ENCODE measurements at places on chromosomes 5 and 9.

DNA sequence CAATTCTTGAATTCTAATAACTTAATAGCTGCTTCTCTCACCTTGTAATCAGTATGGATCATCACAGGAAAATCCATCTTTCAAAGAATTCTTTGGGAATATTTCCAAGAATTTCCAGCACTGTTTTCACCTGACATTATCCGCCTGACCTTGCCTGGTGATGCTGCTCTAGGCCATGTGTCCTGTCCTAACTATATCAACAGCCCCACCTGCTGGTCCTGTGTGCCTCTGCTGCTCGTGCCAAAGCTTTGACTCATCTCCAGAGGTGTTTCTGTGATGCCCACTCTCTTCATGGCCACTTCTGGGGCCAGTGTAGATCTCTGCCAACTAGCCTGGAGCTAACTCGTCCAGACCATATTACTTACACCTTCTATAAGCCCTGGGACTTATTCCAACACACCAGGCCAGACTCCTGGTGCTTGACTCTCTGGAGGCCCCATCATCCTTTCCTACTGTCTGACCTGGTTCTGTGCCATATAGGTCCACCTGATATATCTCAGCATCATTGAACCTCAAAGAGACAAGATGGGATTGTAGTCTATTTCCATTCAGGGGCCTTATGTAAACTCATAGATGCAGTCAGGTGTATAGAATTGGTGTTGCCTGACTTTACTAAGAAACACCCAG is 67.5 kb upstream of the CKMT2 start:
- no peak overlapping the region for H3K27ac ChIP-seq
- peaks cover 12% of the 10 kb centered on the region for H3K27me3 ChIP-seq
- DNase-seq: no peak

- peaks cover 2% of the 10 kb centered on the region for H3K4me1 ChIP-seq
- no peaks in the 10 kb centered on the region for H3K27me3 ChIP-seq
- H3K4me3 ChIP-seq: no peak overlapping the region
- peaks cover 29% of the 10 kb centered on the region for H3K36me3 ChIP-seq
Observed at GRCh38 chr9:131447600-131447999, 53.7 kb downstream of the PRRC2B start.

DNA sequence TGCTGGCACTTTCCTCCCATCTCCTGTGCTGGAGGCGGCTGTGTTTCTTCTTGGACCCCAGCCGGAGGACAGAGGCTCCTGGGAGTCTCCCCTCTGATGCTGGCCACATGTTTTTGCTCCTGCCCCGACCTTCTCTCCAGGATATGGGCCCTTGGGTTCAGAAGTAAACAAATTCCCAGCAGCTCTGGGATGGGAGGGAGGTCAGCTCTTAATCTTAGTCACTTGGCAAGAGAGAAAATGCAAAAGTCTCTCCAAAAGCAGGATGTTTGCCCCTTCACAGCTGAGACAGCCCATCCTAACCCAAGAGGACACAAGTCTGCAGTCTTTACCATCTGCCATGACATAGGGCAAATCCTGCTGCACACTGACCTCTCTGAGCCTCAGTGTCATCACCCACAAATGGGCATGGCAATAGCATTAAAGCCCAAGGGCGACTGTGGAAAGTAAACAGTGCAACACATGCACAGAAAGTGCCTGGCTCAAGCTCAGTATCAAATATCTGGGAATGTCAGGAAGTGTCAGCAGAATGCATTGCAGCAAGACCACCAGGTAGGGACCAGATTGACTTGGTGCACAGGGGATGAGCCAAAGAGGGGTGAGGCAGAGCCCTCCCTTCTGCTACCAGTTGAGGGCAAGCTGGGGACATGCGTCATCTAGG is 117.0 kb upstream of the CXCL14 start:
- peaks cover 6% of the 10 kb centered on the region for H3K27me3 ChIP-seq
- no peaks in the 10 kb centered on the region for H3K4me1 ChIP-seq
- no peak overlapping the region for H3K27ac ChIP-seq
- no peaks in the 10 kb centered on the region for H3K36me3 ChIP-seq
- DNase-seq: no peak

DNA sequence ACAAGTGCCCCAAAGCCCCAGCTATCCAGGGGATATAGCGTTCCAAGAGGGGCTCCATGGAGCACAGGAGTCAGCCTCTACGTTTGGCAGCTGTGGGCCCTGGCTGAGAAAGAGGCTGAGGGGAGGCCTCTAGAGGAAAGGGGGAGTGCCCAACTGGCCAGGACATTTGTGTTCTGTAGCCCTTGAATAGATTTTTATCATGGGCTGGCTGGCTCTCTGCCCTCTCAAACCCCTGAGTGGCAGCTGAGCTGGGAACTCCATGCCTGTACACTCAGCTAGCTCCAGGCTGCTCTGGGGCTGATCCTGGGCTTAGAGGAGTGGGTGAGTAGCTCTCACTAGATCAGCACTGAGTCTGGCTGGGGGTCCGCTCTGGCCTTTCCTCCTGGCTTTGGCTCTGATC is 285.0 kb downstream of the ZSWIM6 start:
- H3K4me1 ChIP-seq: peaks cover 4% of the 10 kb centered on the region
- no peak for DNase-seq
- no peak overlapping the region for H3K4me3 ChIP-seq
- no peaks in the 10 kb centered on the region for H3K36me3 ChIP-seq

- H3K4me1 ChIP-seq: no peaks in the 10 kb centered on the region
- H3K27ac ChIP-seq: no peak overlapping the region
- no peak overlapping the region for H3K4me3 ChIP-seq
- H3K27me3 ChIP-seq: no peaks in the 10 kb centered on the region
- H3K36me3 ChIP-seq: no peaks in the 10 kb centered on the region
Observed at GRCh38 chr9:111158363-111158762, 120.1 kb upstream of the LPAR1 start.

DNA sequence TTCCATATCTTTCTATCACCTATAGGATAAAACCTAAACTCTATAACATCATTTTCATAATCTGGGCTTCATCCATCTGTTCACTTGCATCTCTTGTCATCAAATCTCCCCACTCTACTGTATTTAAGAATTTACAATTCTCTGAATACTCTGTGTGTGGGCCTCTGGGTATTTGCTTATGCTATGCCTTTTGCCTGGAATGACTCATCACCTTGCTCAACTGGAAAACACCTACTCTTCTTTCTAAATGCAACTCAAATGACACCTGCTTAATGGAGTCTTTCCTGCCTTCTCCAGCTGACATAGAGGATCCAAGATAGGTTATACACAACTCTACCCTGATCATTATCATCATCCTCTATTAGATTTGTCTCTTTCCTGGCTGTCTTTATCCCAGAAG is 421.7 kb downstream of the SPATA31D1 start:
- no peak overlapping the region for H3K4me3 ChIP-seq
- no peak for DNase-seq
- no peaks in the 10 kb centered on the region for H3K36me3 ChIP-seq
- H3K4me1 ChIP-seq: no peaks in the 10 kb centered on the region

GRCh38 chr9:119559986-119560385 is 190.8 kb upstream of the BRINP1 start:
- H3K4me1 ChIP-seq: peaks cover 4% of the 10 kb centered on the region
- no peaks in the 10 kb centered on the region for H3K36me3 ChIP-seq
- H3K27ac ChIP-seq: no peak overlapping the region
- peaks cover 14% of the 10 kb centered on the region for H3K27me3 ChIP-seq
- H3K4me3 ChIP-seq: no peak overlapping the region
- no peak for DNase-seq

GRCh38 chr9:82117026-82117811 is 128.6 kb downstream of the SPATA31D1 start:
- peaks cover 4% of the 10 kb centered on the region for H3K4me1 ChIP-seq
- no peak overlapping the region for H3K27ac ChIP-seq
- H3K27me3 ChIP-seq: no peaks in the 10 kb centered on the region
- H3K36me3 ChIP-seq: no peaks in the 10 kb centered on the region
- DNase-seq: no peak

DNA sequence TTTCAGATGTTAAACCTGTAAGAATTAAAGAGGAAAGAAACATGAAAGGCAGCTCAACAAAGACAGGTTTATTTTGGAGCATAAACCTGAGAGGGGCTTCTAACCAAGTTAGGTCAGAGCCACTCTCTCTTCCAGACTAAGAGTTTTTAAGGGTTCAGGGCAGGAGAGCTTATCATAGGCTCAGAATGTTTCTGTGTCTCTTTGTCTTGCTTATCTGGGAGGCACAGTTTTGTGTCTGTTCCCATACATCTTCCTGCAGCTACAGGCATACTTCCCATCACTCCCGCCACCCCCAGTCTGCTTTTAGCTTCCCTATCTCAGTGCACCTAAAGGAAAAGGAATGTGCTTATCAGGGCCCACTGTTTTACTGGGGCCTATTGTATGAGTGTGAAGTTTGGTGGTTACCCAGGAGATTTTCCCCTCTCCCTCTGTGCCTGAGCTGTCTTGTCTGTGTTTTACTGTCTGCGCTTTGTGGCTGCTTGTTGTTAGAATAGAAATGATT is 21.9 kb downstream of the CD14 start:
- H3K4me1 ChIP-seq: peaks cover 16% of the 10 kb centered on the region
- H3K27ac ChIP-seq: no peak overlapping the region
- DNase-seq: no peak
- no peak overlapping the region for H3K4me3 ChIP-seq
- H3K27me3 ChIP-seq: peaks cover under 1% of the 10 kb centered on the region
- peaks cover under 1% of the 10 kb centered on the region for H3K36me3 ChIP-seq

DNA sequence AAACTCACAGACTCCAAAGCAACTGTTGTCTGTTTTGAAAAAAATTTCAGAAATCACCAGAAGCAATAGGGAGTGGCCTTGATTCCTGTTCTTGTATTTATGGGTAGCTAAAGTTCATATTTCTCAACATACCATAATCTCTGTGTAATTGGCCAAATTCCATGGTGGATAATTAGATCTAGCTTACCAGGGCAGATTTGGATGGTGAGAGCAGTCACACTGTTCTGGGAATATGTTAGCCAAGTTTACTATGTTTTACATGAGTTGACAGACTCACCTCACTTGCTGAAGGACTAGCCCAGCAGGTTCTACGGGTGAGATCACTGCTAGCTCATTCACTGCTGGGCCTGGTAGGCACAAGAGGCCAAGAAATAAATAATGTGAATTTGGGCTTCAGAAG is 32.7 kb upstream of the CDKN2B start:
- H3K4me1 ChIP-seq: no peaks in the 10 kb centered on the region
- no peaks in the 10 kb centered on the region for H3K27me3 ChIP-seq
- H3K27ac ChIP-seq: no peak overlapping the region
- no peak for DNase-seq

DNA sequence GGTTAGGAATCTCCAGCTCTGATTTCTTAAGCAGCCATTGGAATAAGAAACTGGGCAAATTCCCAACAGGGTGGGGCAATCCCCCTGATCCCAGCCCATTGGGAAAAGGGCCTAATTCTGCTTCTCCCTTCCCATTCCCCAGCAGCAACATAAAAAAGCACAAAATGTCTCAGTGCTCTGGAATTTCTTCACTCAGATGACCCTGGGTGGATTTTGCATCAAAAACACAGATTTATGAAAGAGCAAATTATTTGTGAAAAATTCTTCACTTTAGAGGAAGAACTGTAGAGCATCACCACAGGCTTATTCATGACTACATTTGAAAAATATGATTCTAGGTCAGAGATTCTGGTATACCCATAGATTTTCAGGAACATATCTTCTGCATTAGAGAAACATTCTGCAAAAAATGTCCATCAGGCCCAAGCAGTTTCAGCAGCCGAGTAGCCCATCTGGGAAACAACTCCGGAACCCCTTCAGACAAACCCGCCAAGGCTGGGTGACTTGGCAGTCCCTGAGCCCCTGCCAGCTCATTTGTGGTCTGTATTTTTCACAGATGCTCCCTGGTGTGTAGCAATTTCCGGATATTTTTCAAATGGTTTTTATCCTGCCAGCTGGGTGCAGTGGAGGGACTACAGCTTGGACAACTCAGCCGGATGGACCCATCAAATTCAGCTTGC is 102.1 kb upstream of the RANBP3L start:
- no peak overlapping the region for H3K4me3 ChIP-seq
- no peak overlapping the region for H3K27ac ChIP-seq
- H3K27me3 ChIP-seq: peaks cover 7% of the 10 kb centered on the region
- no peak for DNase-seq
- H3K36me3 ChIP-seq: no peaks in the 10 kb centered on the region
- H3K4me1 ChIP-seq: peaks cover 2% of the 10 kb centered on the region

- no peak overlapping the region for H3K4me3 ChIP-seq
- no peaks in the 10 kb centered on the region for H3K27me3 ChIP-seq
- H3K27ac ChIP-seq: no peak overlapping the region
- no peaks in the 10 kb centered on the region for H3K36me3 ChIP-seq
- no peaks in the 10 kb centered on the region for H3K4me1 ChIP-seq
Observed at GRCh38 chr9:75604661-75605060, 285.8 kb upstream of the PCSK5 start.

- no peaks in the 10 kb centered on the region for H3K27me3 ChIP-seq
- DNase-seq: no peak
- peaks cover 4% of the 10 kb centered on the region for H3K36me3 ChIP-seq
- peak overlapping the region; percentile 95 for H3K4me3 ChIP-seq
- H3K4me1 ChIP-seq: peaks cover 32% of the 10 kb centered on the region
Observed at GRCh38 chr5:52799358-52799982, 11.8 kb downstream of the ITGA1 start.

DNA sequence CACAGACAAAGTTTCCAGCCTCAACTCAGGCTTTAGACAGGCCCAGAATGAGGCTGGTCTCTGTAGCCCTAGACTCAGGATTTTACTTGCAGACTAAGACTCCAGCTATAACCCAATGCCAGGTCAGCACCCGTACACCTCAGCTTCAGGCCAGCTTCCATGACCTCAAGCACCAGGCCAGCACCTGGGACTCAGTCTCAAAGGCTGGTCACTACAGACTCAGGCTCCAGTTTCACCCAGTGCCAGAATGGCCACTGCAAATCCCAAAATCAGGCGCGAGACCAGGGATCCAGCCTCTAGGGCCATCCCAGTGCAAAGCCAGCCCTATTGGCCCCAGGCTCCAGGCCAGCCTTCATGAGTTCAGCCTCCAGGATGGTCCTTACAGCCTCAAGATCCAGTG is 44.9 kb downstream of the C9 start:
- no peaks in the 10 kb centered on the region for H3K4me1 ChIP-seq
- H3K27me3 ChIP-seq: peaks cover 10% of the 10 kb centered on the region
- no peak overlapping the region for H3K27ac ChIP-seq
- H3K4me3 ChIP-seq: no peak overlapping the region
- H3K36me3 ChIP-seq: peaks cover 2% of the 10 kb centered on the region

- H3K27me3 ChIP-seq: peaks cover 7% of the 10 kb centered on the region
- H3K36me3 ChIP-seq: no peaks in the 10 kb centered on the region
- no peak overlapping the region for H3K4me3 ChIP-seq
Observed at GRCh38 chr9:77714077-77714549, 66.0 kb upstream of the GNA14 start.

GRCh38 chr5:62606878-62607277 is 28.3 kb downstream of the LRRC70 start:
- H3K4me1 ChIP-seq: no peaks in the 10 kb centered on the region
- H3K27ac ChIP-seq: no peak overlapping the region
- H3K27me3 ChIP-seq: no peaks in the 10 kb centered on the region
- H3K36me3 ChIP-seq: peaks cover 32% of the 10 kb centered on the region
- H3K4me3 ChIP-seq: no peak overlapping the region
- no peak for DNase-seq

Measured in memory B cell (primary cell).